ENCODE measurements at places on chromosomes 1 and 21.

GRCh38 chr1:34532113-34532512 lies 222.7 kb upstream of the GJB5 start:
- no peak for DNase-seq

DNA sequence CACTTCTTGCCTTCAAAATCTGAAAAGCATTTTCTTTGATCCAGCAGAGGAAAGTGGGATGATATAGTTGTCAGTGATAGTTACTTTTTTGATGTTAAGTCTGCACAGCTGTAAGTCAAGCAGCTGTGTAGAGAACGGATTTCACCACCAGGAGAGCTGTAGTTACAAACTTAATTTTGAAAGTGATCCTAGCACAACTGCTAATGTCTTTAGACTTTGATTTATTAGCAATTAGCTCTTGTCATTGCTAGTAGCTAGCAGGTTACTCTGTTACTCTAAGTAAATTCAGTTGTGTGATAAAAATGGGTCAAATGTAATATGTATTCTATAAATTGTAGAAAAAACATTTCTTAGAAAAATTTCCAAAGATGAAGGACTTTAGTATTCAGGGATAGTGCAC lies 46.0 kb downstream of the ALG6 start:
- DNase-seq, result no peak

DNA sequence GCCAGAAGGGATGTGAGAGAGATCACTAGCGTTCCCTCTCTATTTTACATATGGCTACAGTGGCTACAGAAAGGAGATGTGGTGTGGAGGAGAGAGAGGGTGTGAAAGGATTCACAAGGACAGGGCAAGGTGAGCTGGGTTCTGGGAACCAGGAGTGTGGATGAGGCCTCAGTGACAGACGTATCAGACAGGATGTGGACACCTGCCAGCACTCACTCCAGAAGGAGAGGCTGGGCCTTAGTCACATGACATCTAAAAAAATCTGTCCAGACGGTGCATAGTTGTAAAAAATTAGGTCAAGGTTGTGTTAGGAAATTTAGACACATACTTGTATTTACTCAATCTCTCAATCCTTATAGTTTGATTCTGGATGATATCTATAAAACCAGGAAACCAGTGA lies 10.6 kb downstream of the TRIM67 start:
- DNase-seq, result no peak

GRCh38 chr1:77313491-77313890 lies 31.7 kb downstream of the AK5 start:
- no peak for DNase-seq

- DNase-seq, result no peak
Measured at GRCh38 chr1:211192227-211192626, 58.3 kb upstream of the KCNH1 start.

All from astrocyte of the cerebellum (primary cell).